ENCODE measurements at places on chromosomes 12 and 14.

GRCh38 chr12:108515916-108516315, 839 bp downstream of the FICD start:
- DNase-seq, result no peak

GRCh38 chr12:114090211-114090610, 124.1 kb upstream of the RBM19 start:
- no peak for DNase-seq

DNA sequence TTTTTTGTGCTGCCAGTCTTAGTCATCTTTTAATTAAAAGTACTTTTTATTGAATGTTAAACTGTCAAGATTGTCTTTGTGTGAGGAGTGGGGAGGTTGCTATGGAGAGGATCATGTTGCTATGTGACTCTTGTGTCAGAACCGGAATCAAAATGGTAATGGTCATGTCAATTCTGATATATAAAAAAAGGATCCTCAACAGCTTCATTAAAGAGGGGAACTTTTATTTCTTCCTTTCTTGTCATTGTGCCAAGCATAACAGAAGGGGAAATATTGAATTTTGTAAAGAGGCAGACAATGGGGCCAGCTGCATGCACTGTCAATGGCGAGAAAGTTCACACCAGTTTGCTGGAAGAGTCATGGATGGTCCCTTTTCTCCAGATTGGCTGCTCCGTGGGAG, 564.8 kb downstream of the VRK1 start:
- DNase-seq, result no peak

DNA sequence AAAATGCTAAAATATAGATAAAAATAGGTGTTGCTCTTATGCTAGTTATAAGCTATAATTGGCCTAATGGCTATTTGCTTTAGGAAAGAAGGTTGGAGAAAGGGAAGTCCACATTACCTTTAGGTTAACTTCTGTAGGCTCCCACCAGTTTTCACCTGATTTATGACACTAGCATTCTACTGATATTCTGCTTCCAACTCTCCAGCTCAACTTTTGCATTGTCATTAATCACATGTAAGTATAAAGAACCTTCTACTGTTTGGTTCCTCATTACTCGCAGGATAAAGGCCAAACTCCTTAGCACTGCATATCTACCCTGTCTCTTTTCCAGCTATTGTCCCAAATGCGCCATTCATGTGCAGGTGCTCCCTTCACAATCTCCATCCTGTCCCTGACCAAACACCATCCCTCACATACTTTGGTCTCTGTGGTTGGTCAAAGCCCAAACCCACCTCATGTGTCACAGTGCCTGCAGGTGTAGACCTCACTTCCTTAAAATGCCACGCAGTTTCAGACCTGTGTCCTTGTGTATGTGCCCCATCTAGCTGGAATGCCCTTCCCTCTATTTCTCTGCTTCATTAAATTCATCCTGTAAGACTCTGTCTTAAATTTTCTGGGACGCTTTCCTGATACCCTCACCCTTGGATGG, 3.3 kb downstream of the DDHD1 start:
- no peak for DNase-seq

- DNase-seq, result peak; percentile 21
Measured at GRCh38 chr14:63650256-63650952, 8.7 kb upstream of the WDR89 start.

GRCh38 chr14:105856676-105857219, 330.4 kb downstream of the TMEM121 start:
- DNase-seq, result no peak

GRCh38 chr14:66432334-66432733, 53.8 kb upstream of the CCDC196 start:
- DNase-seq, result no peak

DNA sequence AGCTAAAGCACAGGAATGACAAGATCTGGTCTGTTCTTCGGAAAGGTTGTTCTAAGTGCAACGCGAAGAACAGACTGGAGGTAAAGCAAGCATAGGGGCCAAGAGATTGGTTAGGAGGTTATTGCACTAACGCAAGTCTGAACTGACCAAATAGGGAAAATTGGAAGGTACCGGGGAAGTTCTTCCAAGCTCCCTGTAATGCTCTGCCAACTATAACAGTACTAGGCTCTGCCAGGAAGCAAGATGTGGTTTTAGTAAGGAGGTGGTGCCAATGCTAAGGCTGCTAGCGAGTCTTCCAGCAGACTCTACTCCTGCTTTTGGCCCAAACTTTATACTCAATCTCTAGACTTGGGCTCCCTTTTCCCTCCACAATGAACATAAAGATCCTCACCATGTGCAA, 138.6 kb downstream of the PAWR start:
- no peak for DNase-seq

DNA sequence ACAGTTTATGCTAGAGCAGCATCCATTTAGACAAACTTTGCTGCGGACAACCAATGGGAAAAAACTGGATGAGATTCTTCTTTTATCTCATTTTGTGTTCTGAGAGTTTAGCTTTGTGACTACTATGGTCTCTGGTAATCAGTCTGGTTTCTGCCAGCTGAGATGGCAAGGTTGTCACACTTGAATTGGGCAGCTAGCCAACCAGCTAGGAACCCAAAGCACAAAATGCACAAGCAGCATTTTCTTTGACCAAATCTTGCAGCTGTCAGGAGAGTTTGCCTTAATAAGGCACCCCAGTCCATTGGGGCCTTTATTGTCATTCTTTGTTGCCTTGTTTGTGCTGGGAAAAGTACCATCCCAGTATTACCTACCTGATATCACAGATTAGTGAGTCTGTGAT, 34.0 kb upstream of the ETV6 start:
- DNase-seq, result no peak

GRCh38 chr14:85948153-85948552, 418.2 kb downstream of the FLRT2 start:
- DNase-seq, result no peak

GRCh38 chr12:11705010-11705409, 55.5 kb downstream of the ETV6 start:
- no peak for DNase-seq

GRCh38 chr12:41334390-41334789, 146.3 kb downstream of the PDZRN4 start:
- DNase-seq, result no peak

- DNase-seq, result peak; percentile 57
Measured at GRCh38 chr14:61321385-61322010, at the start of gene PRKCH. TSS of gene PRKCH (plus strand) at chr14:61321579. CDS start at chr14:61322102, 523 bp downstream.

DNA sequence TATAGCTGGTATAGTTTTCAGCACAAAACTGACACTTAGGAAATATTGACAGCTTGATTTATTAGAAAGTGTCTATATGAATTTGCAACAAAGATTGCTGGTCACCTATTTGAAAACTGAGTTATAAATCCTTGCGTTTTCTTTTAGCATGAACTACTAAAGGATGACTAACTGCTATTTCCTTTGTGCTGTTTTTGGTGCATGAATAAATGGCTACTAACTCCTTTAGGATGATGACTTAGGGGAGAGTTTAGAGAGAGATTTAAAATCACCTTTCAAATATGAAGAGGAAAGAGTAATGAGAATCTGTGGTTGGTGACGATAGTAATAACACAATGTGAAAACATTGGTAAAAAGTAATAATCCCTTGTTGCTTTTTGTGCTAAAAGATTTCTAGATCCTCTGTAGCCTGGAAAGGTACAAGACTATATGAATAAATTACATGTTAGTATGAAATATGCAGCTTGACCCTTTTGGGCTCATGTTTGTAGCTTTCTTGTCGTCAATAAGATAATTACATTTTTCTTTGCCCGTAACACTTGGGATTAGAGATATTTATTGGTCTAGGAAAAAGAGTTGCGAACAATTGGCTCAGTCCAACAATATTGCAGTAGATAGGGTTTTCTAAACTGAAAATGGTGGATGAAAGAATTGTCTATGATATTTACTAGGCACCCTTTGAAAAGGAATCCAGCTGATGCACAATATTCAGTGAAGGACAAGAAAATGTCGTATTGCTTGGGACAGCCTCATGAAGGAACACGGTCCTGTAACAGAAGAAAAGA, 453.0 kb downstream of the ADAMTS20 start:
- DNase-seq, result no peak

GRCh38 chr12:124031058-124031457, 58.0 kb downstream of the ZNF664 start:
- no peak for DNase-seq

GRCh38 chr14:31834616-31835015, 242.5 kb upstream of the ARHGAP5 start:
- DNase-seq, result no peak

GRCh38 chr12:93042283-93042682, 113.2 kb upstream of the EEA1 start:
- DNase-seq, result no peak
